ENCODE measurements at places on chromosomes 2 and 18.

DNA sequence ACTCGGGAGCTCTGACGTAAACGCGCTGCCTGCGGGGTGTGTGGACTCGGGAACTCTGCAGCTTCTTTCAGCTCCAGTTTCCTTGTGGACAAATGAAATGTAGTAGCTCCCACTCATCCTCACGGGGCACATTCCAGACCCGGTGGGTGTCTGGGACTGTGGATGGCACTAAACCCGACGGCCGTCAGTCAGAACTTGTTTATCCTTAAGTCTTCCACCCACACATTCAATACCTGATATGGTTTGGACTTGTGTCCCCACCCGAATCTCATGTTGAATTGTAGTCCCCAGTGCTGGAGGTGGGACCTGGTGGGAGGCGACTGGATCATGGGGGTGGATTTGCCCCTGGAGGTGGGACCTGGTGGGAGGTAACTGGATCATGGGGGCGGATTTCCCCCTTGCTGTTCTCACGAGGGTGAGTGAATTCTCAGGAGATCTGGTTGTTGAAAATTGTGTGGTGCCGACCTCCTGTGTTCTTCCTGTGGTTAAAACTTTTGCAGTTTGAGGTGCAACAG is 81.2 kb upstream of the SNTG2 start:
- no peak for DNase-seq

- no peak for DNase-seq
These were observed 23.7 kb upstream of the MYO5B start for GRCh38 chr18:50218432-50219197.

DNA sequence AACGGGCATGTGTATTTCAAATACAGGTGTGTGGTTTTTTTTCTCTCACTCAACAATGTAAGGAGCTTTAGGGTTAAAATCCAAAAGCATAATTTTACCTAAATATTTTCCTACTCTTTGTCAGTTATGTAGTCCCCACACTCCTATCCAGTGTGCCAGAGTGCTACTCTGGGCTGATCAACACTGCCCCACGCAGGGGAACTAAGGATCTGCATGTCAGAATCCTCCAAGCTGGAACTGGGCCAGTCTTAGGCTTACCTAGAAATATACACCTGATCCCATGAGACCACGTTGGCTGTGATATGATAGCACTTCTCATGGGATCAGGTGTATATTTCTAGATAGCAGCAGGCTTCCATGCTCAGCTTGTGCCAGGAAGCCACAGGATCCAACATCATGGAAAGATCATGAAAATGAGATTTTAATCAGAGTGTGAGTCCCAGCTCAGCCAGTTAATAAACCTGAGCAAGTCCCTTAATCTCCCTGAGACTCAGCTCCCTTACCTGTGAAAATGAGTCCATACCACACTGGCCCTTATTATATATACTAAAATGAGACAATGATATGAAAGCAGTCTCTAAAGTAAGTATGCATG is 29.7 kb downstream of the CCDC141 start:
- peak; percentile 68 for DNase-seq

- no peak for DNase-seq
These were observed 422.7 kb upstream of the CDH20 start for GRCh38 chr18:60910534-60910933.

GRCh38 chr2:152466980-152467676 is 132.2 kb downstream of the FMNL2 start:
- no peak for DNase-seq

- no peak for DNase-seq
These were observed 1925.8 kb upstream of the CELF4 start for GRCh38 chr18:39491408-39491807.

- DNase-seq, result peak; percentile 28
These were observed 93.5 kb downstream of the NFATC1 start for GRCh38 chr18:79489051-79489898.

Measured in activated naive CD4-positive, alpha-beta T cell treated with anti-CD3 and anti-CD28 coated beads, Interleukin-2, amount 50 U/mL, for 72 hours (primary cell).